ENCODE measurements at places on chromosomes 11 and 22. TPM values are rescaled to one million over a fixed set of nuclear protein-coding genes. Genes with fewer than 3 reads are reported as not detected.

DNA sequence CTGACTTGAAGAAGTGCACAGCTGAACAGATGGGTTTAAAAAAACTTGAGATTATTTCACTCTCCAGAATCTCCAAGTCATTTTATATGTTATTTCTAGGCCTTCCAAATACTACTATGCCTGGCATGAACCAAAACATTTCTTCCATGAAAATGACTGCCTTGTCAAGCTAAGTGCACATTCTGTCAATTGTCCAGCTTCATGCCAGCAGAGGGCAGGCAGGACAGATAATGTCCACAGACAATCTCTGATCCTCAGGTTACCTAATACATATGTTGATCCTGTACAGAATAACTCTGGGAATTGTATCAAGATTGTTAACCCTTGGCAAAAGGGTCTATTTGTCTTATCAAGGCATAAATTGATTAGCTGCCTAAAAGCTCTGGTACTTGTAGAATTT lies 229.5 kb downstream of the AASDHPPT start:
- no peak overlapping the region for H3K4me3 ChIP-seq
- H3K36me3 ChIP-seq = no peaks in the 10 kb centered on the region
- H3K27ac ChIP-seq = no peak overlapping the region
- peaks cover 13% of the 10 kb centered on the region for H3K4me1 ChIP-seq

DNA sequence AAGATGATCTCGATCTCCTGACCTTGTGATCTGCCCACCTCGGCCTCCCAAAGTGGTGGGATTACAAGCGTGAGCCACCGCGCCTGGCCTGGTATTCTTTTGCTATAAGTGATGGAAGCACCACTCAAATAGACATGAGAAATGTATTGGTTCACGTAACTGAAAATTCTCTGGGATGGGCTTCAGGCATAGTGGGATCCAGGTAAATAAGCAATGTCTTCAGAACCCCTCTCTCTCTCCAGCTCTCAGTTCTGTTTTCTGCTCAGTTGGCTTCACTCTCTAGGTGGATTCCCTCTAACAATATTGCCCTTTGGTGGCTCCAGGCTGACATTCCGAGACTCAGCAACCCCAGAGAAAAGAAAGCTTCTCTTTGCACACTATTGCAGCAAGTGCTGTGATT lies 889 bp upstream of the LHFPL7 start:
- H3K36me3 ChIP-seq = no peaks in the 10 kb centered on the region
- no peak overlapping the region for H3K4me3 ChIP-seq
- H3K4me1 ChIP-seq = 0 out of 2 replicates have a peak, but pooled peaks cover 3% of the 10 kb centered on the region
- no peak overlapping the region for H3K27ac ChIP-seq
- H3K27me3 ChIP-seq = peaks cover 12% of the 10 kb centered on the region

- peak; percentile 94 for DNase-seq
- no peak overlapping the region for H3K4me3 ChIP-seq
- no peaks in the 10 kb centered on the region for H3K36me3 ChIP-seq
These were observed 18.6 kb upstream of the SCN2B start for GRCh38 chr11:118194835-118195627.

DNA sequence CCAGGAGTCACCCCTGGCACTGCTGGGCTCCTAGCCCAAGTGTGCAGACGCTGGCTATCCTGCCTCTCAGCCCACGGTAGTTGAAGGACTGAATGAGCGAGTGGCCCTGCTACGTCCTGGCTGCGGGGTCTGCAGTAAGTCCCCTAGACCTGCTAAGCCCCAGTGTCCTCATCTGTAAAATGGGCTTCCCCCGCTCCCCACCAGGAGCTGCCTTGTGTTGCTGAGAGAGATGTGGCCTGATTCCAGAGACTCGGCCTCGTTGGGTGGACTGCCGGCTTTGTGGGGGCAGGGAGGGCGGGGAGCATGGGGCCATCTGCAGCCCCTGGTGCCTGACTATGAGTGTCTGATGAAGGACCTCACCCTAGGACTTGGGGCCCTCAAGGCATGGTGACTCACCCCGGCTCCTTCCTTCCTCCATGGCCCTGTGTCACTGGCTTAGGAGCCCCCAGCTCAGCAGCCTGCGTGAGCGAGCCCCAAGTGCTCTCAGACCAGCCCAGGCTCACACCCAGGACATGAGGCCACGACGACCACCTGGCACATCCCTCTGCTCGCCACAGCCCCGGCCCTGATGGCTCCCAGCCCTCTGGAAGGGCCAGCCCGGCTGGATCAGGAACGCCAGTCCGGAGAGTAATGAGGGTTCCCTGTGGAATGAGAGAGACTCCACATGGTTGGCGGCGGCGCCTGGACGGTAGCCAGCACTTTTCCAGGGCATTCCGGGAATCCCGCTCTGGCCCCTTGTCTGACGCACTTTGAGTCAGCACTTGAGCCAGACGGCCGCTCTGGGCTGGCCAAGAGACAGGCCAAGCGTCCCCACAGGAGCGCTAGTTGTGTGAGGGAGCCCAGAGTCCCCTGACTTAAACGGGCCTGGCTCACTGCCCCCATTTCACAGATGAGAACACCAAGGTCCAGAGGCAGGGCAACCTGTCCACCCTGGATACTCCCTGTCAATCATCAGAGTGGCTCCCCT lies 50.5 kb upstream of the SHISAL1 start:
- H3K4me3 ChIP-seq = peak overlapping the region; percentile 47
- peaks cover 32% of the 10 kb centered on the region for H3K4me1 ChIP-seq
- DNase-seq = peak; percentile 98
- H3K27me3 ChIP-seq = no peaks in the 10 kb centered on the region

DNA sequence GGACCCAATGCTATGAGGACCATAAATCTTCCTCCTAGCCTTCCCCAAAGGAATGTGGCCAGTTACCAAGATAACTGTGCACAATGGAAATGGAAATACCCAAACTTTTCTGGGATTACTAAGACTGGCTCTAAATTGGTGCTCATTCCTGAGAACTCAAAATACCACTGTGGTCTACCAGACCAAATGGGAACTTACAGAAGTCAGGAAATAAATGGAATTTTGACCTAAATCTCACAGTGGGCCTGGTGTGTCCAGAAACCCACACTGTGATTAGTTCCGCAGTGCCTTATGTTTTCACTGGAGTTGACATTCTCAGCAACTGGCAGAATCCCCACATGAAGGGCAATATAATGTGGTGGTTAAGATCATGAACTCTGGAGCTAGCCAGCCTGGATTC lies 99.4 kb upstream of the ZC3H12C start:
- 0 out of 2 replicates have a peak, but pooled peaks cover 6% of the 10 kb centered on the region for H3K4me1 ChIP-seq
- no peak overlapping the region for H3K4me3 ChIP-seq
- H3K36me3 ChIP-seq = no peaks in the 10 kb centered on the region
- H3K27ac ChIP-seq = no peak overlapping the region
- no peaks in the 10 kb centered on the region for H3K27me3 ChIP-seq

GRCh38 chr11:91404344-91404743 lies 820.3 kb upstream of the FAT3 start:
- H3K4me1 ChIP-seq = no peaks in the 10 kb centered on the region
- H3K36me3 ChIP-seq = no peaks in the 10 kb centered on the region
- no peak overlapping the region for H3K27ac ChIP-seq
- no peak for DNase-seq
- H3K27me3 ChIP-seq = no peaks in the 10 kb centered on the region

- no peak overlapping the region for H3K27ac ChIP-seq
These were observed 7.8 kb downstream of the CCDC90B start for GRCh38 chr11:83278351-83278750.

DNA sequence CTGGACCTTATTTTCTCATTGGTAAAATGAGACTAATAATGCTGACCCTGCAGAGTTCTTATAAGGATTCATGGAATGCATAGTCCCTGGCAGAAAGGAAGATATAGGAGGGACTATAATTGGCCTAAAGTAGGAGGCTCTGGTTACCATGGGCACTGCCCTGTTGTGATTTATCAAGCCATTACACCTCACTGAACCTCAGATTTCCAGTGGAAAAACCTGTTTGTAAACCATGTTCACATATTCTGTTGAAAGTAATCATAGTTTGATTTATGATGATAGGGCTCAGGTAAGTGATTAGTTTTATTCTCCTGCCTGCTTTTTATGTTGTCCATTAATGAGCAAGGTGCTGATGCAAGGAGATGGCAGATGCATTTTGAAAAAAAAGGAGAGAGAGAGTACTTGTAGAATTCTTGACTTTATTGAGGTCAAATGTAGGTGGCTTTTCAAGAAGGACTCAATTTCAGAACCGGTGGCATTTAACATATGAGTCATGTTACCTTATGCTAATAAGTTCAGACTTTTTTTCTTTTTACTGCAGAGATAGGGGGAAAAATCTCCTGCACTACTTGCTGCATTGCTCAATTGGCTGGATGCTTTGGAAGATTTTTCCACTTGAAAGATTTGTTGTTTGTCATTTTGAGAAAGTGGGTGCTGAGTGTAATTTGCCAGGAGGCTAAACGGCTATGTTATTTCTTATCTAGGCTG lies 14.6 kb downstream of the NF2 start:
- H3K4me1 ChIP-seq = peaks cover 53% of the 10 kb centered on the region
- peak; percentile 62 for DNase-seq
- no peaks in the 10 kb centered on the region for H3K36me3 ChIP-seq
- 0 out of 2 replicates have a peak overlapping the region, but pooled peaks have one; percentile 4 for H3K4me3 ChIP-seq

GRCh38 chr11:7536100-7536499 lies 22.3 kb downstream of the PPFIBP2 start:
- H3K4me3 ChIP-seq = no peak overlapping the region
- DNase-seq = no peak
- H3K27ac ChIP-seq = no peak overlapping the region
- H3K36me3 ChIP-seq = no peaks in the 10 kb centered on the region
- H3K4me1 ChIP-seq = peaks cover 13% of the 10 kb centered on the region

Gene CALCA
- 1.3 TPM for total RNA-seq

Gene ASCL2
- not detected for total RNA-seq

Gene SPDYC
- not detected for total RNA-seq

Gene GPR137
- total RNA-seq = 37.6 TPM

Gene MS4A2
- not detected for total RNA-seq

Gene MMP12
- total RNA-seq = 0.76 TPM

Gene PKNOX2
- total RNA-seq = 0.51 TPM

Gene MYRF
- not detected for total RNA-seq

Data from GM23248 (cell line).